ENCODE measurements at places on chromosomes 3 and 15.

- no peak for DNase-seq
Measured at GRCh38 chr3:128427872-128428822, 38.5 kb downstream of the DNAJB8 start.

DNA sequence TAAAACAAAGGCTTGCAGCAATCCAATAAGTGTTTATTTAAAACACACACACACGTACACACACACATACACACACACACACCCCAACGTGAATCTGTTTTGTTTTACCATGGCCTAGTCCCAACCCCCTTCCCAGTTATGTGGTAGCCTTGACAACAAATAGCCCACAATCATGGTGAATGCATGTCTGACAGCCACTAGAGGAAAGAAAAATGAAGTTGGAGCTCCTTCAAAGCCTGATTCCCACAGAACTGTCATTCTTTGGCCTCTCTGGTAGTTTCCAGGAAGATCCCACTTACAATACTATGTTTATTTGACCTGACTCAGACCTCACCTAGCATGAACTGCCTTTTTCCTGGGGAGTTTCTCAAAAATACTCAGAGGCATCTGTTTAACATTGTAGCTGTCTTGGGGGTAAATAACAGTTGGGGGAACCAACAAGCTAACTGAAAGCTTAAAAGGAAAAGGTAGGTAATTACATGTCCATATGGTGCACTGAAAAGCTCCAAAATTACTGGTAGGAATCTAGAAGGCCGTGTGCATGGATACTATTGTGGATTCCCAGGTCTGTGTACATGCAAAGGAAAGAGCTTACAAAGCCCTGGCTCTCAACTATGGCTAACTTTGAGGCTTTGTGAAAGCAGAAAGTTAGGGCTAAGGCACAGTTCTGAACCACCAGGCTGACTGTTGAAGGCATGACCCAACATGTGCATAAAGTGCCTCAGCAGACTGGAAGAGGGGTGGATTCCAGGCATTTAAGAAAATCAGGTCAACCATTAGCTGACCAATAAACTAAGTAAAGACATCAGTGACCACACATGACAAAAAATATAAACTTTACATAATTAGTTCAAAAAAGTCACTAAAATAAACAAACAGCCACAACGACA is 65.3 kb downstream of the FAIM start:
- no peak for DNase-seq

GRCh38 chr3:152477422-152477821 is 208.7 kb downstream of the MBNL1 start:
- DNase-seq, result no peak

GRCh38 chr3:46926871-46927717 is 49.5 kb downstream of the CCDC12 start:
- DNase-seq, result peak; percentile 42

DNA sequence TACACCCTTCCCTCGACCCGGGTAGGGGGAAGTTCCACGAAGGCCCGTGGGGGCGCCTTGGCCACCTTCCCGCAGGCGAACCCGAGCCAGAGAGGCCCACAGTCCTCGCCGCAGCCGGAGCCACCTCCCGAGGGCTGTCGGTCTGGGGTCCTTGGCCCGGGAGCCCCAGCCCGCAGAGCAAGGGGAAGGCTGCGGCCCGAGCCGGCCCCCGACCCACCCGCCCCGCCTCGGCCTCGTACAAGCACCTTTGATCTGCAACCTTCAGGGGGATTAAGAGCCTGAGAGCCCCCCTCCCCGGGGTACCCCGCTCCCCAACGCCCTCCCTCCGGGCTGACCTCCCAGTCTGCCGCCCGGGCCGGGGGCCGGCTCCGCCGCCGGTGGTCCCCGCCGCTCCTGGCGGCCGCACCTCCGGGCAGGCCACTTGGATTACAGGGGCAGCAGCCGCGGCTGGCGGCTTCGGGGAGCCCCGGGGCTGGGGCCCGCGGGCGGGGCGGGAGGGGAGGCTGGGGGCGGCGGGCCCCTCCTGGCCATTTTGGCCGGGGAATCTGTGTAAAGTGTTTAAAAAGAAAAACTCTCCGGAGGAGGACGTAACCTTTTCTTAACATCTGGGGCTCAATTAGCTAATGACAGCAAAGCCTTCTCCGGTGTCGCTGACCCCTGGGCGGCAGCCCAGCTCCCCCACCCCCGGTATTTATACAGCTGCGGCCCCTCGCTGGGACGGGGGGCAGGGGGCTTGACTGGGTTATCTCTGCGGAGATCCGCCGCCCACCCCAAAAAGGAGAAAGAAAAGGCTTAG is 40.2 kb downstream of the EPHB3 start:
- no peak for DNase-seq

- DNase-seq, result no peak
Measured at GRCh38 chr3:153254361-153254760, 92.3 kb downstream of the RAP2B start.

GRCh38 chr15:31523655-31524049 is 197.0 kb downstream of the KLF13 start:
- no peak for DNase-seq

GRCh38 chr3:30948426-30948825 is 54.0 kb upstream of the GADL1 start:
- DNase-seq, result no peak

DNA sequence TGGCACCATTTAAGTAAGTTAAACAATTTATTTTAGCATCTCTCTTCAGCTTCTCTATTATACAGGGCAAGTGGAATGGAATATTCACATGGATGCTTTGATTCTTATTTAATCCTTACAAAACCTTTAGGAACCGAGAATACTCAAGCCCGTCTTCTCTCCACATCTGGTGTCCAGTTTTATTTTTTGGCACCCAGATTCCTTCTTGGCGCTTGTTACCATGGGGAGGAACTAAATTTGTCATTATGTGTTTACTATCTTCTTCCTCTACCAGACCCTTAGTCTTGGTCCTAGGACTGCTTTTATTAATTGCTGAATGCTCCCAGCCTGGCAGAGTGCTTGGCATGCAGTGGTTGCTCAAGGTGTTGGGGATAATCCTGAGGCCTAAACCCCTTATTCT is 138.8 kb downstream of the CACNA2D3 start:
- DNase-seq, result no peak

- no peak for DNase-seq
Measured at GRCh38 chr3:8767667-8768363, 1.6 kb downstream of the OXTR start.

GRCh38 chr15:29712149-29712885 is 110.0 kb downstream of the TJP1 start:
- DNase-seq, result no peak

DNA sequence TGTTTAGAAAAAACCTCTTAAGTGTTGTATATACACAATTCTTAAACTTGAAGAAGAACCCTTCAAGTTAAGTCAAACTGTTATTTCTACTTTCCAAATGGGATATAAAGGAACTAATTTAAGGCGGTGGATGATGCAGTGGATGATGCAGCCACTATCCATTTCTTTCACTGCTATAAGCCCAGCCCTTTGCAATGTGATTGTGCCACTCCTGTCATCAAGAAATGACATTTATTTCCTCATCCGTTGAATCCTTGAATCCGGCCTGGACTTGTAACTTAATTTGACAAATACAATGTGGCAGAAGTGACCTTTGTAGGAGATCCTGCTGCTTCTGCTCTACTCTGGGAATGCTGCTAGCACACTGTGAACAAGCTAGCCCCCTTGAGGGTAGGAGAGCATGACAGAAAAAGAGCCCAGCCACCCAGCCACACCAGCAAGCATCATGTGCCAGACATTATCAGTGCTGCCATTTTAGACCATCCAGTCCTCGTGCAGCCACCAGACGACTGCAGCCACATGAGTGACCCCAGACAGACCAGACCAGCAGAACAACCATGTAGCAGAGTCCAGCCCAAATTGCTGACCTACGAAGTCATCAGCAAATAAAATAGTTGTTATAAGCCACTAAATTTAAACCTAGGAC is 47.4 kb downstream of the UACA start:
- no peak for DNase-seq

DNA sequence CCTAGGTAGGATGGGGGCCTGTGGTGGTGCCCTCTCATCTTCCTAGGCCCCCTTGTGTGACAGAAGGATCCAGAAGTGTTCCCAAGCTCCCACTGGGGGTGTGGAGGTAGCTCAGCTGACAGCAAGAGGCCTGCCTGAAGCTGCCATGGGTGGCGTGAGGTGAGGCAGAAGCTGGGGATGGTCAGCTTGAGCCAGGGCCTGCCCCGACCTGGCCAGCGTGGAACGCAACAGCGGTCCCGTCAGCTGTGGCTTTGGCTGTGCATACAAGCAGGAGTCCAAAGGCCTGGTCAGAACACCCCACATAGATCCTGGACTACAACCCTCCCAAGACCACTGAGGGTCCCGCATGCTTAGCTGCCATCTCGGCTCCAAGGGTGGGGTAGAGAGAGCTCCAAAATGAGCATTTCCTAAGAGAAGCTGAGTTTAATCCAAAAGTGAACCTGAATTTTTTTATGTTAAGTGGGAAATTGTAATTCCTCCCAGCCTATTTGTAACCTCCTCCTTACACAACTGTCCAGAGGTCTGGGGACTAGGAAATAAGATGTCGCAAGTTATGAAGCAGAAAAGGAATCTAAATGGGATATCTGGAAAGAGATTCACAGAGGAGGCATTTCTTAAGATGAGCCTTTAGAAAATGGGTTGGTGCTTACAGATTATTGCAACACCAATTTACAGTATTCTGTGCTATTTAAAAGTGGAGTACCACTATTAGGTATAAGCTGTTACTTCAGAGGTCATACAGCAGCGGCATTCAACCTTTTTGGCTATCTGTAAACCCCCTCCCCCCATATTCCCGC is 9.9 kb upstream of the PLA2G4D start:
- no peak for DNase-seq

DNA sequence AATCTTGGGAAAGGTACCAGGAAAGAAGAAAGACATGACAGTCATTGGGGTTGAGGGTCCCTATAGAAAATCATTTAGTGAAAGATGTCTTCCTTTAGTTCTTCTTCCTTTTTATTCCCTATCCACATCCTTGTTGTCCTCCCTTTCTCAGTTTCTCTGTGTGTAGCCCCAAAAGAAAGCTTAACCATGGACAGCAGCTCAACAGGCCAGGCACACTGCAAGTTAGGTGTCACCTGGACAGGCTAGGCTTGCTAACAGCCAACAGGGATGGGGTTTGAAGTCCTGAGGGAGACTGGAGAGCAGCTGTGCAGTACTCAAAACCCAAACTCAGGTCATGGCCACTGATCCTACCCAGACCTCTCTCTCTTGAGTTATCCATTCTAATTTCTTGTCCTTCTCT is 543.1 kb downstream of the TUSC7 start:
- no peak for DNase-seq

GRCh38 chr15:74306781-74307217 is 60.6 kb downstream of the CYP11A1 start:
- DNase-seq, result no peak

DNA sequence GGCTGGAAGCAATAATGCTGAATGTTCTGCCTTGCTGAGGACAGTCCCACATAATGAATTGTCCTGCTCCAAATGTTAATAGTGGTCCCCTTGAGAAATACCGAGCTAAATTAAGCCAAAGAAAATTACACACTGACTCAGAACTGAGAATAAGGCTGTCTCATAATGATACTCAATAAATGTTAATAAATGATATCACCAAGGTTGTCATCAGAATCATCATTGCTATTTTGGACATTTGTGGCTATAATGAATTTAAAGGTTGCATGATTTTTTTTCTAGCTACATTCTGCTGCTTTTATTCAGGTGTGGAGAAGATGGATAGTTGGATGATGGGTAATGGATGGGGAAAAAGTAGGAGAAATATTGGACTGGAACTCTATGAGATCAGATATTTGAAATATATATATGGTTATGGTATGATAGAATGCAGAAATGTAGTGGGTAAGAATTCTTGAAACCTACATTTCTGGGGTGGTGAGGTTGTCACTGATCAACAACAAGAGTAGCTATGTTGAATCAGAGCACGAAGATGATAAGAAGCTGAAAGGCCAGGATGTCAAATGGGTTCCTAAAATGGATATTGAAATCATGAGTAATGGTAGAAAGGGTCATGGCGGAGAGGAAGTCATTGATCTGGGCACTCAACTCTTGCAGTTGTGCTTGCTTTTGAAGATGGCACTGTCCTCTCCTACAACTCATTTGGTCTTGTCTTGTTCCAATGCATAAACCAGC is 12.8 kb downstream of the CHST2 start:
- DNase-seq, result no peak

GRCh38 chr3:149270180-149270579 is 48.6 kb upstream of the CP start:
- no peak for DNase-seq

GRCh38 chr3:128804017-128804810 is 75.2 kb upstream of the ACAD9 start:
- peak; percentile 21 for DNase-seq

DNA sequence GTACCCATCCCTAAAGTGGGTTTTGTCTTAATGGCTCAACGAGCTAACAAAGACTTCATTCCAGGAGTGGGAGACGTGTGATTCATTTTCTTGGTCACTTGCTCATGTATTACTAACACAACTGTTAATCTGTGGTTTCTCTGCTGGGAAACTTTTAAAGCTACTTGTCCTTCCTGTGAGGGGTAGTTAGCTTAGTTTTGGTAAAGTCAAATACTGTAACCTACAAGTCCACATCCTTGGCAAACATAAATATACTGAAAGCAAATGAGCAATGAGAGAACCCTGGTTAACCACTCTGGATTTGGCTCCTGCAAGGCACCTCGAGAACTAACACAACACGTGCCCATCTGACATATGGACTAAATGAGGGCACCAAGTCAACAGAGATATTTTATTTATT is 19.9 kb downstream of the NOX5 start:
- DNase-seq, result no peak

DNA sequence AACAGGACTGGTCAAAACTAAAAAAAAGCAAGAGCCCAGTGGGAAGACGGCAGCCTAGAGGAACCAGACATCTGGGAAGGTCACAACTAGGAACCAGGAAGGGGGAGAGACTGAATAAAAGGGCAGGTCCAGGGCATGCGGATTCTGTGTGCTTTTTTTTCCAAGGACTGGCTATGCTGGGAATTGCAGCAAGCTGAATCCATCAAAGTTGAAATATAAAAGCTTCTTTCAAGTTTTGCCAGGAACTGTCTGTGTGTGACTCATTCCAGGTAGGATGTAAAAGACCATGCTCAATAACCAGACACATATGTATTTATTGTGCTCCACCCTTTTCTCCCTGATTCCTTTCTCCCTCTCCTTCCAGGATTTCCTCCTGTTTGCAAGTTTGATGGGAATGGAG is 47.9 kb upstream of the CCDC80 start:
- no peak for DNase-seq

DNA sequence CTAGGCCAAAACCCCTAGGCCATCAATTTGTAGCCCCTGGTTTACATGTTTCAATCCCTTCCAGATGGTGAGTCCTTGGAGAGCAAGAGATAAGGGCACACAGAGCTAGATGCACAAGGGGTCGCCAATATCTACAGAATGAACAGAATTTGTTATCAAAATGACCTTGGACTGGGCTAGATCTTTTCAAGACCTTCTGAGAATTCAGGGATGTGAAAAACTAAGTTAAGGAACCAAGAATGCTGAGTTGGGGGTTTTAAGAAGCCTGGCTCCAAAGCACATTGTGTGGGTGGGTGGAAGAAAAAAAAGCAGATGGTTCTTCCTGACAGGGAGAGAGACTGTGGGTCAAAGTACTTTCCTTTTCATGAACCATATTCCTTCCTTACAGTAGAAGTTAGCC is 10.2 kb downstream of the CDCP1 start:
- no peak for DNase-seq

- DNase-seq, result no peak
Measured at GRCh38 chr3:117263745-117264144, 554.2 kb downstream of the TUSC7 start.

Measured in natural killer cell (primary cell).